ENCODE measurements at places on chromosomes 7 and 10.

GRCh38 chr7:157011333-157012112, 1.1 kb upstream of the MNX1 start:
- DNase-seq, result peak; percentile 87

GRCh38 chr10:72425133-72425532, 70.4 kb upstream of the DNAJB12 start:
- DNase-seq, result no peak

- DNase-seq, result no peak
These were observed 32.4 kb downstream of the CALML3 start for GRCh38 chr10:5557040-5557721.

DNA sequence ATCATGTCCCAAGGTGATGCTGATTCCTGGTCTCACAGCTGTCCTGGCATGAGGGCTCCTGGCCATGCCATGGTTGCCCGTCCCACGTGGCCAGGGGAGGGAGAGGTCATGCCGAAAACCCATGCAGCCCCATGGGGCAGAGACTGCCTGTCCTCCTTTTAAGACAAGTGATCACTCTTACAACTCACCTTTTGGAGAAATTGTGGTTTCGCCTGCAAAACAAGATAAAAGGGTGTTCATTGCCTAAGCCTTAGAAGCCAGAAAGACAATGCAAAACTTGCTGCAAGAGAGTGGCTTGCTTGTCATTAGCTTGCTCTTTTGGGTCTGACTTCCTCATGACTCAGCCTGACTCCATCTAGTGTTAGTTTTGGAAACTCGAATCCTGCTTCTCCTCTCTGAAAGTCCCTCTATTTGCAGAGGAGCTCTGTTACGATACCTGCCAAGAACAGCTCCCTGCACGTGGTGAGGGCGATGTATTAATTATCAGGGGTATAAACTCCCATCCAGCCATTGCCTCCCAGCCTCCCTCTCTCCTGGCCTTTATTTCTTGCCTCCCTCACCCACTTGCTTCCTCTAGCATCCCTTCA, 26.7 kb downstream of the TMEM273 start:
- peak; percentile 34 for DNase-seq

DNA sequence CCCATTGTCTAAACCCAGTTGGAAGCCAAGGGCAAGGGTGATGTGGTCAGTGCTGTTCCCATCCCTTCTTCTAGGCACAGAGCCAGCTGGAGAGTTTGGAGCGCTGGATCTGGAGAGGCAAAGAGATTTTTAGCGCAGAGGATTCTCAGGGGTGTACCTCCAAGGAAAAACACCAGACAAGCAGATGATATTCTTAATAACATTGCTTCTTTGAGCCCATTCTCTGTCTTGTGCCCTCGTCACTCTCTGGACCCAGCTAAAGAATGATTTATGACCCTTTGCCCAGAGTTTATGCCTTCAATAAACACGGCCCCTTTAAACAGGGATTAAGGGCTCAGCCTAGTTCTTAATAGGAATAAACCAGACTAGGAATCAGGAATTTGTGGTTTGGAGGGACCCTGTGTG, 4.7 kb upstream of the HIP1 start:
- no peak for DNase-seq

Data from NCI-H526 (cell line).